ENCODE measurements at places on chromosomes 7 and 10. TPM values are rescaled to one million over a fixed set of nuclear protein-coding genes. Genes with fewer than 3 reads are reported as not detected.

OR6B1 gene
- not detected for polyA plus RNA-seq

FZD8 gene
- polyA plus RNA-seq: not detected

GRCh38 chr10:16509996-16510395, 11.7 kb downstream of the C1QL3 start:
- H3K27me3 ChIP-seq: no peaks in the 10 kb centered on the region
- no peak for DNase-seq
- H3K27ac ChIP-seq: no peak overlapping the region
- peaks cover 25% of the 10 kb centered on the region for H3K36me3 ChIP-seq
- no peaks in the 10 kb centered on the region for H3K4me1 ChIP-seq

GRCh38 chr7:34042406-34042805, 137.1 kb downstream of the BMPER start:
- no peaks in the 10 kb centered on the region for H3K4me1 ChIP-seq
- no peaks in the 10 kb centered on the region for H3K36me3 ChIP-seq
- no peaks in the 10 kb centered on the region for H3K27me3 ChIP-seq
- H3K27ac ChIP-seq: no peak overlapping the region
- no peak for DNase-seq
- no peak overlapping the region for H3K4me3 ChIP-seq

NPC1L1 gene
- not detected for polyA plus RNA-seq

DNA sequence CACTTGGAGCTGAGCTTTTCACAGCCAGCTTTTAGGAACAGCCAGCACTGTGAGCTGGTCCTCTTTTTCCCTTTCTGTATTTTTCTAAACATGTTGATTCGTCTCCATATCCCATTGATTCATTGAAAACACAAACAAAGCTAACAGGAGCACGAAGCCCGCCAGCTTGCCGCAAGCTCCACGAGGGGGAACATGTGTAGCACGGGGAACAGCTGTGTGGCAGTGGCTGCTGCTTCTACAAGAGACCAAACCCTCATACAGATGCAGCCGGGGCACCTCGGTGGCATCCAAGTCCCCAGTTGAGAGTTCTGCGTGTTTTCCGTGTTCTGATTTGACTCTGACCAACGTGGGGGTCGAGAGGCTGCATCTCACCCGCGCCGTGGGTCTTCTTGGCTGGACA, 80.8 kb upstream of the SH2B2 start:
- peaks cover 9% of the 10 kb centered on the region for H3K36me3 ChIP-seq
- no peak for DNase-seq
- H3K4me3 ChIP-seq: no peak overlapping the region
- H3K4me1 ChIP-seq: no peaks in the 10 kb centered on the region

ACSL5 gene
- 86.5 TPM for polyA plus RNA-seq

DNA sequence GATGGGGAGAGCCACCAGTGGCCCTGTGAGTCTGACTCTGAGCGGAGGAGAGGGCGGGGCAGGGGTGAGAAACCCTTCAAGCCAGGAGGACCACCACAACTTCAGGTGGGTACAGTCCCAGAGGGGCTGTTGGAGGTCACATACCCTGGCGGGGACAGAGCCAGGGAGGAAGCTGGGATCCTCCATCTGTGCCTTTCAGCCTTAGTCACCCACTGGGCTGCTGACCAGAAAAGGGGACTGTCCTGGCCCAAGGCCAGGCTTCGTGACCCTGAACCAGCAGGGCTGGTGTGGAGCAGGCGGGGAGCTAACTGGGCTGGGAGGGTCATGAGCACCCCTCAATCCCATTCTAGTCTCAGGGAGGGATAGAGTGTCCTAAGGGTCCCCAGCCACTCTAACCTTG, 1.5 kb upstream of the CALHM3 start:
- H3K4me3 ChIP-seq: no peak overlapping the region
- DNase-seq: no peak
- H3K27me3 ChIP-seq: no peaks in the 10 kb centered on the region
- no peaks in the 10 kb centered on the region for H3K36me3 ChIP-seq
- peaks cover 7% of the 10 kb centered on the region for H3K4me1 ChIP-seq

DNA sequence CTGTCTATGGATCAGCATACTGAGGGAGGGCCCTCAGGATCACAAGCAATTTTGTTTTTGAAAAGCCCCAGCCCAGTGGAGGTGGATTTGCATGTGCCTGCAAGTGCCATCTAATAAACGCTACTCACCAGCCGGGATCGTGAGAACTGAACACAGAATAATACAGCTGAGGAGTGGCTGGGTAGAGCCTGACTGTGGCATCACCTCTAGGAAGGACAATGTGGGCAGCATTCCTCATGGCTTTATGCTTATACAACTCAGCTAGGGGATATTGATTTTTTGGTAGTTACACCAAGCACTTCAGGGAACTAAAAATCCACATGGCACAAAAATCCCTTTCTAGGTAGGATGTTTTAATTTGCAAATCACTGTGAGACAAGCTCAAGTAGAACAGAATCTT, 72.7 kb upstream of the PALS2 start:
- no peaks in the 10 kb centered on the region for H3K4me1 ChIP-seq
- H3K4me3 ChIP-seq: no peak overlapping the region
- no peaks in the 10 kb centered on the region for H3K36me3 ChIP-seq

DNA sequence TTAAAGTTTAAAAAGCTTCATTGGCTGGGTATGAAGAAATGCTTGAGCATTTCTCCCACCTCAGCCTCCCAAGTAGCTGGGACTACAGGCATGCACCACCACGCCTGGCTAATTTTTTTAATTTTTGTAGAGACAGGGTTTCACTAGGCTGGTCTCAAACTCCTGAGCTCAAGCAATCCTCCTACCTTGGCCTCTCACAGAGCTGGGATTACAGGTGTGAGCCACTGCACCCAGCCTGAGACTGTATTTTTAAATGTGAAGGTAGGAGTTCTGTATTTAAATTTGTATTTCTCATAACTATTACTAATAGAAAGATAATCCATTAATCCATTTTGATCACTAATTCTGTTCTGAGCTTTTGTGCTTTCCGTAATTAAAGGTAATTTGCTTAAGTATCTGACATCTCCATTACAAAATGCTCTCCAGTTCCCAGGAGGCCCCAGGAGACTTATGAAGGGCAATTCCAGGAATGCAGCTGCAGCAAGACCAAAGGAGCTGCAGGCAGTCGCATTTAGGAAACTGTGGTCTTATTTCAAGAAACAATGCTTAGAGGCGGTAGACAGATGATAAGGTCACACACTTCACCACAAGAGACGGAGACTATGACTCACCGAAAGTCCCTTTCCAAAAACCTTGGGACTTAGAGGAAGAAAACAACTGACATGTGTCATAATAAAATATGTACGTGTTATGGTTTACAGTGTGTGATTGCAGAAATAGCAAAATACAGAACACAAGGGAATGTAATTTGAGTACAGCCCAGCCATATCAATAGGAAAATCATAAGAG, 23.3 kb downstream of the YAE1 start:
- no peak overlapping the region for H3K4me3 ChIP-seq
- H3K27me3 ChIP-seq: peaks cover 2% of the 10 kb centered on the region
- no peak overlapping the region for H3K27ac ChIP-seq
- H3K4me1 ChIP-seq: peaks cover 5% of the 10 kb centered on the region
- no peaks in the 10 kb centered on the region for H3K36me3 ChIP-seq

GRCh38 chr7:18179093-18179492, 151.4 kb upstream of the PRPS1L1 start:
- no peak overlapping the region for H3K4me3 ChIP-seq
- peaks cover 57% of the 10 kb centered on the region for H3K4me1 ChIP-seq
- peaks cover 1% of the 10 kb centered on the region for H3K36me3 ChIP-seq
- peaks cover 3% of the 10 kb centered on the region for H3K27me3 ChIP-seq
- H3K27ac ChIP-seq: no peak overlapping the region

GRCh38 chr7:24024276-24025068, 259.5 kb upstream of the NPY start:
- no peak for DNase-seq
- H3K27me3 ChIP-seq: peaks cover 2% of the 10 kb centered on the region
- no peaks in the 10 kb centered on the region for H3K4me1 ChIP-seq
- no peak overlapping the region for H3K4me3 ChIP-seq
- no peaks in the 10 kb centered on the region for H3K36me3 ChIP-seq

DNA sequence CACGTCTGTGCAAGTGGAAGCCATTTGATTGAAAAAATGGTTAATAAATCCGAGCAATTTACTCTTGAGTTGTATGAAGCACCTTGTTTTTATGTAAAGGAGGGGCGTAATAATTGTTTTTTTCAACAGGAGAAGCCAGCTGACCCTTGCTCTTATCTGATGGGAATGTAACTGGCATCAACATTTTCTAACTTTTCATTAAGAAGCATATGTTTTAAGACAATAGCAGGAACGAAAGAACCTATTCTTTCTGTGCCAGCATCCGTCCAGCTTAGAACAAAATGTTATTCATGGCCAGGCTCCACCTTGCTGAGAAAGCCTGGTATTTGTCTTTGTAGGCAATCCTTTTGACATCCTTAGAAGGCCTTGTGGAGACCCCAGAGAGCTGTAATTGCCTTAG, 22.2 kb upstream of the AFAP1L2 start:
- no peak overlapping the region for H3K4me3 ChIP-seq
- no peak for DNase-seq
- no peaks in the 10 kb centered on the region for H3K4me1 ChIP-seq
- no peaks in the 10 kb centered on the region for H3K27me3 ChIP-seq
- H3K36me3 ChIP-seq: peaks cover 15% of the 10 kb centered on the region

- H3K27ac ChIP-seq: no peak overlapping the region
- no peak overlapping the region for H3K4me3 ChIP-seq
- H3K27me3 ChIP-seq: peaks cover 6% of the 10 kb centered on the region
Measured at GRCh38 chr7:134939136-134939535, 47.2 kb upstream of the AGBL3 start.

SFRP5 gene
- polyA plus RNA-seq: not detected

DNA sequence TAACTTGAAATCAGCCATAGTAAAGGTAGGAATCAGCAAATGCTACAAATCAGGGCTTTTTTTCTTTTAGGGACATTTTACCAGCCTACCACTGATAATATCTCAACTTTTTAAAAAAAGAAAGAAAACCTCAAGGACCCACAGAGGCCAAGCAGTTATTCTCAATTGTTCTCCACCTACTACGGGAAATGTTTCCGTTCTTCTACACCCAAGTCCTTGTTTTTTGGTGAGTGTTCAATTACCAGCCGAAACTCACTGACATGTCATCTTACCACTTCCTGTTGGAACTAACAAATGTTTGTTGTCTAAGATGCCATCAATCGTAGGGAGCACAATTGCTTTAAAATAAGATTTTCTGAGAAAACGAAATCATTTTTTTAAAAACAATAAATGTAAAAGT, 50.2 kb upstream of the CDK1 start:
- peaks cover 42% of the 10 kb centered on the region for H3K4me1 ChIP-seq
- H3K4me3 ChIP-seq: peak overlapping the region; percentile 19
- peak; percentile 13 for DNase-seq
- H3K27ac ChIP-seq: peak overlapping the region; percentile 63
- no peaks in the 10 kb centered on the region for H3K27me3 ChIP-seq

- peaks cover 11% of the 10 kb centered on the region for H3K4me1 ChIP-seq
- H3K27me3 ChIP-seq: no peaks in the 10 kb centered on the region
- DNase-seq: no peak
- peaks cover 3% of the 10 kb centered on the region for H3K36me3 ChIP-seq
Measured at GRCh38 chr10:110278562-110279406, 25.9 kb downstream of the SMNDC1 start.

PTF1A gene
- polyA plus RNA-seq: not detected

GRCh38 chr10:8460626-8461025, 406.1 kb downstream of the GATA3 start:
- H3K4me3 ChIP-seq: no peak overlapping the region
- no peak for DNase-seq
- peaks cover 5% of the 10 kb centered on the region for H3K27me3 ChIP-seq
- H3K27ac ChIP-seq: no peak overlapping the region

PRKCQ gene
- polyA plus RNA-seq: 20.2 TPM

DNA sequence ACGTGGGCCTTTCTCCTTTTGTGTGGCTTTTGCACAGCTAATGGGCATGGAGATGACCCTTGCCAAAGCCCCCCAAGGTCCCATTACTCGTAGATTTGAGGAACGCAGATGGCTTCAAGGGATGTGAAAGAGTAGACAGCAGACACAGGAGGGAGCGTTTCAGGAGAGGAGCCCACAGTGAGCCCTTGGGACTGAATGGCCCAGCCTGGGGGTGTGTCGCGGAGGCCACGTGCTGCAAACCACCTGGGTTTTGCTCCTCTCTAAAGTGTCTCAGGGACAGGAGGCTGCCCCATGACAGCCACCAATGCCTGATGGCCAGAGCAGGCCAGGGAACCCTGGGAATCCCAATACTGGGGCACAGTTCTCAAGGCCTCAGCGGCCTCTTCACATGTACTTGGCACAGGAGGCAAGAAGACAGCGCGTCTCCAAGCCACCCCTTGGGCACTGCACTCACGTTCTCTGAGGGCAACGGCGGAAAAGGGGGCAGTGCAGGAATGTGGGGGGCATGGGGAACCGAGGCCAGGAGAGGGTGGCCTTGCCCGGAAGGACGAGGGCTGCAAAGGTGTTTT, 185.2 kb downstream of the WDR37 start:
- H3K27ac ChIP-seq: no peak overlapping the region
- no peak for DNase-seq
- H3K4me3 ChIP-seq: peak overlapping the region; percentile 83
- H3K36me3 ChIP-seq: no peaks in the 10 kb centered on the region
- peaks cover 8% of the 10 kb centered on the region for H3K4me1 ChIP-seq
- H3K27me3 ChIP-seq: peaks cover 16% of the 10 kb centered on the region

CALCR gene
- not detected for polyA plus RNA-seq

DNA sequence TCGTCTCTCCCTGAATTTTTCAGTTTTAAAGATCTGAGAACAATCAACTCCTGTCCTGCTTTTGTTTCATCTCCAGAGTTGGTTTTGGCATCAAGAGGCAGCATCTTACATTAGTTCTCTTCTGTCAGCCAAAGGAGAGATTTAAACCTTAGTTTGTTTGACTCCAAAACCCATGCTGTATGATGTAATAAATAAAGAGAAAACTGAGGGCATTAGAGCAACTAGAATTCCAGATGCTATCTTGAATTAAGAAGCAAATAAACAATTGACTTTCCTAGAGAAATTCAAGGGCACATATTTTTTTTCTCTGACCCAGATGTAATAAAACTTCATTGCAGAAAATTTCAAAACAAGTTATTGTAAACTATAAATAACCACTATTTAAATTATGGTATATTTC, 54.4 kb downstream of the INHBA start:
- no peaks in the 10 kb centered on the region for H3K36me3 ChIP-seq
- H3K4me1 ChIP-seq: no peaks in the 10 kb centered on the region
- H3K27ac ChIP-seq: no peak overlapping the region
- H3K4me3 ChIP-seq: no peak overlapping the region
- no peaks in the 10 kb centered on the region for H3K27me3 ChIP-seq

DNA sequence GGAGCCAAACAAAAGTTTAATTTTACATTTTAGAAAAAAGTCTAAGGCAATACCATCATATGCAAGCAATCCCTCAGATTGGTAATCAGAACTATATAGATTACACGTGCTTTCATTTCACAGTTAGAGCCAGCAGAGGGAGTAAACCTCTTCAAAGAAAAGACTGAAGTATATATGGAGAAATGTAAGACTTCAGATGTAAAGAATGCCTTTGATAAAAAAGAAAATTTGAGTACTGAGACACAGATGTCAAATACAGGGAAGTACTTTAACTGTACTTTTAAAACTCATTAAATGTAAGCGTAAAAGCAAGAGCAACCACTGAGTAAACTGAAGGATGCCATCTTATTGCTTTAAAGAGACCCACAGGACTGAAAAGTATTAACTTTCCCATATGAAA, 101.4 kb upstream of the FAM133B start:
- peaks cover 60% of the 10 kb centered on the region for H3K4me1 ChIP-seq
- peak; percentile 48 for DNase-seq
- H3K4me3 ChIP-seq: no peak overlapping the region
- peaks cover 20% of the 10 kb centered on the region for H3K36me3 ChIP-seq

Data from immature natural killer cell (primary cell).